Coronary artery (tissue), 2 donors: ENCODE measurements at places on chromosomes 5 and 9.
A peak's percentile ranks its signal among the peaks of the same experiment; 100 is the strongest.

GRCh38 chr9:124342776-124343485 lies 72.3 kb downstream of the PSMB7 start:
- DNase-seq, result peak; percentile 86

- no peak for DNase-seq
Observed at GRCh38 chr5:168705321-168705720, 126.2 kb upstream of the PANK3 start.

DNA sequence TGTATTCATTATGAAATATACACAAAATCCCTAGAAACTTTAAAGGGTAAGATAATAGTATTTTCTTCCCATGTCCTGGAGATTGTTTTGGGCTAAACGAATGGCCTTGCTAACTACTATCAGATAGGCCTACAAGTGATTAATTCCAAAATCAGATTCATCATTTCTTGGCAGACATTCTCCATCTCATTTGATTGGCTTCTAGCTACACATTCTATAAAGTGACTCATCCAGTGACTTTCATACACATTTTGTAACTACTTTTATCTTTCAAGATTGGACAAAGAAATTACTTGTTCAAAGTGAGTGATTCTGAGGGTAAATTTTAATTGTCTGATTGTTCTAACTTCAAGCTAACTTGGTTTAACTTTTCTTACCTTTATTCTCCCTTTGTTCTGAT lies 93.3 kb downstream of the RAPGEF6 start:
- DNase-seq, result no peak

DNA sequence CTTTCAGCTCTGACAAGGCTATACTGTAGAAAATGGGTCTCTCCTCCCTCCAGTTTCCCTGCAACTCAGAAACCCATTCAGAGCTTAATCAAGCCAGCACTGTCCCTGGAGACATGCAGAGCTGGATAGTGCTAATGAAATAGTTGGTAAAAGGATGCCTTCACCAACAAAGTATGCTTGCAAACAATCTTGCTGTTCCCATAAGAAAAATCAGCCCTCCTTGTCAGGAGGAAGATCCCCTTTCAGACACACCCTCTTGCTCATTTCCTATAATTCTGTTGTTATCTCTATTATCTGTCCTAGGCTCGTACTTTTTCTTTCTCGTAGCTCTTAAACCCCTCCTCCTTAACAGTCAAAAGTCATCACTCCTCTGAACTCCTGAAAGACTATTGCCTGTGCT lies 9.9 kb upstream of the OSMR start:
- DNase-seq, result no peak

DNA sequence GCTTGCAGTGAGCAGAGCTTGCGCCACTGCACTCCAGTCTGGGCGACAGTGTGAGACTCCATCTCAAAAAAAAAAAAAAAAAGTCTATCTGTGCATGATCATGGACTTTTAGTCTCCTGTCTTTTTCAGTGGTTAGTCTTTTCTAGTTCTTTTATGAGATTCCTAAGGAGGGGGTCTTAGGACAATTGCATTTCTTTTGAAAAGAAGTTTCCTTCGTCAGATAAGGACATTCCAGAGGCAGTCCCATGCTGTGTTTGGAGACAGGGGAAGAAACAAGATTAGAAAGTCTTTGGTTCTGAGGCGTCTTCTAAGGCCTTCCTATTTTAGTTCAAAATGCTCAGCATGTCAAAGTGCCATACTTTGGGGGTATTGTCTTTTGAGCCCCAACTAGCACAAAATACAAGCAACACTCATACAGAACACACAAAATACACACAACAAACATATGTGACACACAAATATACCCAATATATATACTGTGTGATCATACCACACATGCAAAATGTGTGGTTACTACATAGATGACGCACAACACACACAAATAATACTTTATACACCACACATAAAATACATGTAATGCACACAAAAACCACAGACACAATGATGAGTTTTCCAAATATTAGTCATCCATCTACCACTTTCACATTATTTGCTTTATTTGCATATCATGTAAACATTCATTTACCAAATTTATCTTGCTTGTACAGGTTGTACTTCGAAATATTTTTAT lies 394.5 kb downstream of the SPATA31D1 start:
- no peak for DNase-seq

DNA sequence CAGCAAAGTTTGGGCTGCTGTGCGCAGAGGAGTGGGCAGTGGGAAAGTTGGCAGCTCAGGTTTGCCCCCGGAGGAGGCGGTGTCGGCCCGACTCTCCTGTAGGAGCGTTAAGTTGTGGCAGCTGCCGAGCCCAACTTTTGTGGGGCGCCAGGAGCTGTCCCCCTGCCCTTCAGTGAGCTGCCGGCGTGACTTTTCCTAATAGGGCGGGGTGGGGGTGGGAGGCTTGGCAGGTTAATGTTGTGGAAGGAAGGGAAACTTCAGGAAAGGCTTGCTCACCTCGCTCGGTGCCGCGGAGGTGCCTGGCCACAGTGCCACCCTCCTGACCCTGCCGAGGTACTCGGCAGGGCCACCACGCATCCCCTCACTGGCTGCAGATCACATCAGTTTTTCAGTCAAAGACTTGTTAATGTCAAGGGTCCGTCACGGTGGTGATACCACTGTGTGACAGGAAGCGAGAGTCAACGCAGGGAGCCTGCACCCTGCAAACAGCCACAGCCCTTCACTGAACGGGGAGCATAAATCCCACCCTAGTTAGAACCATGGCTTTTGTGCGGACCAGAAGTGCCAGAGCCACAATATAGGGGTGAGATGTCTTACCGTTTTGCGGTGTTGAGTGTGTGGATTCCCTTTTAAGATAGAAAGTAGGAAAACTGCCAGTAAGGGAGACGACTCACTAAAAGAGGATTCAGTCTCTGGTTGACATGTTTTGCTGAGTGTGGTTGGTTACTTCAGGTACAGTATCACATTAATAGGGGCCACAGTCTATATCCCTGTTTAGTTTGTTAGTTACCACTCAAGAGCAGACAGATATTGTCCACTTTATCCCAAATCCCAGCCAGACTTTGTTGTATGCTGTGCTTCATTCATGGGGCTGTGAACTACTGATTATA lies 796 bp downstream of the LNPEP start:
- peak; percentile 76 for DNase-seq

- DNase-seq, result no peak
Observed at GRCh38 chr5:176438959-176439757, 9.0 kb upstream of the FAF2 start.

- DNase-seq, result no peak
Observed at GRCh38 chr5:66960369-66961137, 236.0 kb downstream of the CD180 start.

DNA sequence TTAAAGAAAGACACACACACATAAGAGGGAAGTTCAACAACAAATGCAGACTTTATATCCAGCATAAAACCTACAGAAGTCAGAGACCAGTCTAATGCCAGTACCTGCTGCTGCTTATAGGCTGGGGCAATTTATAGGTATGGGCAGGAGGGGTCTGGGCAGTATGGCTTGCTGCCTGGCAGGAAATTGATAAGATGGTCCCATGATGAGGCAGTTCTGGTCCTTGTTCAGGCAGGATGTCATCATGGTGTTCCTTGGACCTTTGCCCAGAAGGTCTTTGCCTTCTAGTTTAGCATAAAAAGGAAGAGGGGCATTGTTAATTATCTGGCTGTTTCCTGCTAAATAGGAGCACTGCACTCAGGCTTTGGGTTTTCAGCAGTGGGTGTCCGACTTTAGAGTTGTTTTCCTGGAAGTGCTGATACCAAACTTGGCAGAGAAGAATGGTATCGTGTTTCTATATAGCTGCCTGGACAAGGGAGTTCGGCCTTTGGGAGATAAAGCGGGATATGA lies 10.4 kb upstream of the PDCD1LG2 start:
- DNase-seq, result no peak

- DNase-seq, result no peak
Observed at GRCh38 chr5:110681109-110681508, 45.4 kb downstream of the TMEM232 start.

GRCh38 chr5:60340326-60340725 lies 359.6 kb downstream of the DEPDC1B start:
- no peak for DNase-seq

DNA sequence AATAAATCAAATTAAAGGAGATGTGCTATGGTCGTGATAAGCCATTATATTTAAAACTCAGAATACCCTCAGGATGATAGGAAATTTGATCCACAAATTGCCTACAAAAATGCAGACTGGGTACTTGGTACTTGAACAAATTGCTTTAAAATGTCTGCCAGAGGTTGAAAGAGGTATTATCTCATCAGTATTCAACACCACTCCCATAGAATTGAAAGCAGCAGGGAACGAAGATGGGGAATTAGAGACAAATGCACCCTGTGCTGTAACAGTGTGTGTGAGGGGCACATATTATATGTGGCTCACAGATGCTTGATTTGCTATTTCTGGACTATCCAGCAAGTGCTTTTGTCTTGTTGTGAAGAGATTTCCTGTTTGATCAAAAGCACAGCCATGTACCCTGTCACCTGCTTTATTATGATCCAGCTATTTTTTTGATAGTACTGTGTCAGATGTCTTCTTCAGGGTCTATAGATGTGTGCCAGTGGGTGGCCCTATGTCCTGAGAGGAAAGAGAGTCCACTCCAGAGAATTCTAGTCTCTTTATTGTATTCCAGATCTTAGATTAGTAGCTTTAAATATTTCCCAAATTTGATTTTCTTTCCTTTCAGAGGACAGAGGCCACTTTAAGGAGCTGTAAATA lies 120.1 kb downstream of the XRCC4 start:
- DNase-seq, result no peak

GRCh38 chr9:126440940-126441339 lies 114.3 kb downstream of the MVB12B start:
- peak; percentile 7 for DNase-seq

DNA sequence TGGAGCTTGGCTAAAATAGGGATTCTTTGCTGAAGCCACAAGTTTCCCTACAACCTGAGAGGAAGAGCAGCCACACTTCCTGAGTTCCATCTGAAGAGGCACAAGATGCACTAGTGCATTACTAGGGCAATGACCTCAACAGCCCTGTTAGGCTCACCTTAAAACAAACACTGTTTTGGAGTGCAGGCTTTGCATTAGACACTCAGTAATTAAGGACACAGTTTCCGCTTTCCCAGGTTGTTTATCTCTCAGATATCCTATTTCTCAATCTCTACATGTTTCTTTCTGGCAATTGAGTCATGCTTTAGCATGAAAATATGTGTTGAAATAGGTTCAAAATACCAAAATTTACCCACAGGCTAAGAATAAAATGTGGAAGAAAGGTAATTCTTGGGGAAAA lies 34.2 kb downstream of the EMB start:
- DNase-seq, result no peak

GRCh38 chr9:84597131-84597530 lies 72.4 kb upstream of the NTRK2 start:
- no peak for DNase-seq

DNA sequence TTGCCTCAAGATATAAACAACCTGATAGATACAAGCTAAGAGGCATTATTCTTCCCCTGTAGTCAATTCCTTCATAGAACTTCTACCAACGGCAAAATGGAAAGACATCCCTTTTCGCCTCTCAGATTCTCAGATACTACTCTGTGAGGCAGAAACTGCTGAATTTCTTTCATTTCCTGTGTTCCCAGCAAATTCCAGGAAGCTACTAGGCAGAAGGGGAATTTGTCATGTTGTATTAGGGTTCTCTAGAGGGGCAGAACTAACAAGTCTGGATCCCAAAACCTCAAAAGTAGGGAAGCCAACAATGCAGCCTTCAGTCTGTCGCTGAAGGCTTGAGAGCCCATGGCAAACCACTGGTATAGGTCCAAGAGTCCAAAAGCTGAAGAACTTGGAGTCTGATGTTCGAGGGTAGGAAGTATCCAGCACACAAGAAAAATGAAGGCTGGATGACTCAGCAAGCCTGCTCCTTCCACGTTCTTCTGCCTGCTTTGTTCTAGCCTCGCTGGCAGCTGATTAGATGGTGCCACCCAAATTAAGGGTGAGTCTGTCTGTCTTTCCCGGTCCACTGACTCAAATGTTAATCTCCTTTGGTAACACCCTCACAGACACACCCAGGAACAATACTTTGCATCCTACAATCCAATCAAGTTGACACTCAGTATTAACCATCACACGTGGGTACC lies 15.2 kb downstream of the RNF180 start:
- DNase-seq, result no peak

DNA sequence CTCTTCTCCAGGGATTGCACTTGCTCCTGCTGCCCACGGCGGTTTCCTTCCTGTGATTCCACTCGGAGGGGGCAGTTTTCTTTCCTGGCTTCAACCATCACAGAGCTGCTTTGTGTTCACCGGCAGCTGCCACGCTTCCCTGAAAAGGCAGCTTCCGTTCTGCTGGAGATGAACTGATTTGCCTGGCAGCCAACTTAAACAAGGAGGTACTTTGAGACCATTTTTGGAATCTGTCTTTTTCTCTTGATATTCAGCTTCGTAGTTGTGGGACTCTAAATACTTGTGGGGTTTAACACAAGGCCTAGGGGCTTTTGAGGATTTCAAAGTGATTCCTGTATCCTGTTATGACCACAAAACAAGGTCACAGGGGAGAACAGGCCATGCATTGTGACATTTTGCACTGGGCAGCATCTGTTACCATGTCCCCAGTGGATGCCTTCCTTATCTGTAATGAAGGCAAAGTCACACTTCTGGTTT lies 192.0 kb downstream of the MTRR start:
- no peak for DNase-seq

DNA sequence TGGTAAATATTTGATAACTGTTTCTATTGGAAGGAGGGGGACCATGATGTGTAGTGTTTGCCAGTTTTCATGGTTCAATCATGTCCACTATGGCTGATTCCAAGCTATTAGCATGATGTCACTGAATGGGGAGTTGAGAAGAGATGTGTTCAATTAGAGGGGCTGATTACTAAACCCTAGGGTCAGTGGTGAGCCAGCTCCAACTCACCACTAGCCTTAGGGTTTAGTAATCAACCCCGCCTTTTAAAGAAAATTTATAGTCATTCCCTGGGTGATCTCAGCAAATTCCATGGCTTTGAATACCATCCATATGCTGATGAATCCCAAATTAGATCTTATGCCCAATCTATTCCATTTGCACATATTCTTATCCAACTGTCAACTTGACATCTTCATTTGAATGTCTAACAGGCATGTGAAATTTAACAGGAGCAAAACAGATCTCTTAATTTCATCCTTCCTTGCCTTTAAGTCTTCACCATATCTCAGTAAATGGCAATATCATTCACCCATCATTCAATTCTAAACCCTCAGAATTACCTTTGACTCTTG lies 98.8 kb downstream of the GCNT1 start:
- DNase-seq, result no peak

- DNase-seq, result peak; percentile 50
Observed at GRCh38 chr9:135512904-135513303, 8.3 kb upstream of the LCN1 start.

DNA sequence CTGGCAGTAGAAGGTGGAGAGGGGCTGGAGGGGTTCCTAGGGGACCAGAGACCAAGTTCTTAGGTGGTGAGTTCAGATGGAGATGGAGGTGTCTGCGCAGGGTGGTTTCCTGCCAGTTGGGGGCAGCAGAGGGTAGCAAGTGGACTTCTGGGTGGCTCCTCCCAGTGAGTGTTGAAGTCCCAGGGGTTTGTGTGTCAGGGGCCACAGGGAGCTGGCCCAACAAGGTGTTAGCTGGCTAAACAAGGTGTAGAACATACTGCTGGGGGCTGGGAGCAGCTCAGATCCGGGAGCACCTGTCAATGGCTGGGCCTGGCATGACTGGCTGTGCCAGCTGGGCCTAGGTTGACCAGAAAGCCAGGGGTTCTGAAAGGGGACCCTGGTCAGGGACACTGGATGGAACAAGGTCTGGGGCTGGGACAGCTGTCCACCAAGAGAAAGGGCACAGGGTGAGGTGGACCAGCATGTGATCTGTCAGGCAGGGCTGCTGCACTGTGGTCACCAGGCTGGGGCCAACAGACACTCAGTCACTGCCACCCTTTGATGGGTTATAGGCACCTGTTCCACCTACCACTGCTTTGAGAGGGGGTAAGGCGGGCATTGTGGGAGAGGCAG lies 35.6 kb downstream of the DAB2IP start:
- DNase-seq, result no peak
